ENCODE measurements at places on chromosomes 4 and X.

GRCh38 chrX:37830371-37830770 lies 17.0 kb downstream of the DYNLT3 start:
- DNase-seq, result no peak

DNA sequence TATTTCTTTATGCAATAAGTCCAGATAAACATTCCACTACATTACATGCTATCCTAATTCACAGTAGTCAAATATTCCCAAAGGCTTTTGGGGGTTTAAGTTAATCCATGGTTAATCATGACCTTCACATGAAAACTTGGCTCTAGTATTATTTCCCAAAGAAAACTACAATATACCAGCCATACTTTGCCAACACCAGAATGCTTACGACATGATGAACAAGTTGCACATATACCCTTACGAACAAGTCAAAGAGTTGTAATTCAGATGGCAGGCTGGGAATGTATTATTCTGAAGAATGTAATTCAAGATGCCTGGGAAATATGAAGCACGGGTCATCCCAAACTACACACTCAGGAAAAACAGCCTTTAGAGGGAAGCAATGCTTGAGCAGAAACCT lies 499.6 kb downstream of the PPARGC1A start:
- no peak for DNase-seq

DNA sequence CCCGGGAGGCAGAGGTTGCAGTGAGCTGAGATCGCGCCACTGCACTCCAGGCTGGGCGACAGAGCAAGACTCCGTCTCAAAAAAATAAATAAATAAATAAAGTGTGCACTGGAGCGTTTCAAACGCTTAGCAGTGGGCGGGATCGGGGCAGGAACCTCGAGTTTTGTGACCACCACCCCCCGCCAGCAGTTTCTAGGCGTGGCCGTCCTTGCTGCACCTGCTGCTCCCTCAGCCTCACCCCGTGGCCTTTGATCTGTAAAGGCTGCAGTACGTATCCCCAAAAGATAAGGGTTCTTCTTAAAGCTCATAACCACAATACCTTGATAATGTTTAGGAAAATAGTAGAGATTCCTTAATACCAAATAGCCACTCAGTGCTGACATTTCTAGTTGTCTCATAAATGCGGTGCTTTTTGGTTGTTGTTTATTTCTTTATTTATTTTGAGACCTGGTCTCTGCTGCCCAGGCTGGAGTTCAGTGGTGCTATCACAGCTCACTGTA lies 33.2 kb downstream of the PCGF3 start:
- no peak for DNase-seq

DNA sequence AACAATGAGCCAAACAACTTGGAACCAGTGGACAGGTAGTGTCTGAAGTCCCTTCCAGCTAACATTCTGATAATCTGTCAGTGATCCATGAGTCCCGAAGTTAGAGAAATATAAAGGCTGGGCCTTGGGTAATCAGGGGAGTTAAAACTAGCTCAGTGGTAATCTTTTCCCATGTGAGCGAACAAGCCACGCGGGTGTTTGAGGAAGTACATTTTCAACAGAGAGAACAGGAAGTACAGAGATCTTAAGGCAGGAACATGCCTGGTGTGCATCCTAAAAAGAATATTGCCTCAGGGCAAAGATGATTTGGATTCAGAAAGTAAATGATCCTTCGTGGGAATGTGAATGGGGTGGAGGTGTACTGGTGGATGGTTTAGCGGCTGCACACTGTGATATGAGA lies 42.9 kb downstream of the FNIP2 start:
- peak; percentile 81 for DNase-seq

DNA sequence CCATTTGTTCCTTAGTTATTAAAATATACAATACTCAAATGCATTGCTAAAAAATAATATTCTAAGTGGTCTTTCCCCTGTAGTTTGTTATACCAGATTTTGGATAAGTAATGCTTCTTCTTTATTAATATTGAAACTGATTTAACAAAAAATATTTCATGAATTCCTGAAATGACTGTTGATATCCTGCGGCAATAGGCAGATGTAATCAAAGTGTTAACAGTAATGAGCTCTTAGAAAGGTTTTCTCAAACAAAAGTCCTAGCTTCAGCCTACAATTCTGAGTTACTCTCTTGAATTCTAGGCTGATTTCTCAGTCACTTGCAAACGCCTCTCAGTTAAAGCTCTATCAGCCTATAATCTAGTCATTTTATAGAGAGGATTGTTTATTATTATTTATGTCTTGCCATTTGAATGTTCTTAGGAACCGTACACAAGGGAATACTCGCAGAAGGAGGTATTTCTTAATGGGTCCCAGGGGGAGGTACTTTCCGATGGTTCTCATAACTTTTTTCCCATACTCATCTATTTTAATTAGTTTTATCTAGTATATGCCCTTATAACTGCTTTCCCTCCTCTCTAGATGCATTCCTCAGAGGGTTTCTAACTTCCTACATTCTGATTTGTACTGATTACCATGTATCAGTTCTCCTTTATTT lies 96.8 kb downstream of the FNIP2 start:
- peak; percentile 56 for DNase-seq

GRCh38 chrX:73922856-73923455 lies 360.0 kb downstream of the CHIC1 start:
- no peak for DNase-seq

- no peak for DNase-seq
Measured at GRCh38 chr4:26032142-26032541, 118.1 kb downstream of the SMIM20 start.

GRCh38 chrX:15430584-15430983 lies 46.4 kb upstream of the VEGFD start:
- no peak for DNase-seq

DNA sequence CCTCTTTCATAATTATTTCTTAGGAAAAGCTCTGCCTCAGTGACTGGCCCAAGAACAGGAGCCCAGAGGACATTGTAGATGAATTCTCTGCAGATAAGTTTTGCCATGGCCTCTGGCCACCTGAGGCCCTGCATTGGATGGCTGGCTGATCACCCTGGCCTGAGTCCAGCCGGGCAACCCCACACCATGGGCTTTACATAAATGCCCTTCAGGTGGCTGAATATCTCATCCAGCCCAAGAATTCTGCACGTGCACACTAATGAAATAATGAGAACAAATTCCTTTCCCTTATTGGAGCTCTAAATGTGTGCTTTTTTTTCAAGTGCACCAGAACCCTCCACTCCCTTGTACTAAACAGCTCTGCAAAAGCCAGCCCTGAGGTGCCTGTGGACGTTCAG lies 65.7 kb downstream of the IRF2 start:
- no peak for DNase-seq

DNA sequence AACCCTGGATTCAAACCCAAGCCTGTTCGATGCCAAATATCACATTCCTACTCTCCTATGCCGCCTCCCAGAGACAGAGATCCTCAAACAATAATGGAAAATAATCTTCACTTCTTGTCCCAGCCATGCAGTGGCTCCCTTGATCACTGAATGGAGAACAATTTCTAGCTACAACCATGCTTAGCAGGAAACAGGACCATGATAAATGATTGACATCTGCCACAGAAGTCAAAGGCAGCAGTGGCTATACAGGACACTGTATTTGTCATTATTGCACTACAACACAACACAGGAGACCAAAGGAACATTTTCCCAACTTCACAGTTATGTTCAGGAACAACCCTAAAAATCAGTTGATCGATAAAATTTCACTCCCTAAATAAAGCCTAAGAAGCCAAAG lies 243.3 kb upstream of the SLC7A11 start:
- no peak for DNase-seq

DNA sequence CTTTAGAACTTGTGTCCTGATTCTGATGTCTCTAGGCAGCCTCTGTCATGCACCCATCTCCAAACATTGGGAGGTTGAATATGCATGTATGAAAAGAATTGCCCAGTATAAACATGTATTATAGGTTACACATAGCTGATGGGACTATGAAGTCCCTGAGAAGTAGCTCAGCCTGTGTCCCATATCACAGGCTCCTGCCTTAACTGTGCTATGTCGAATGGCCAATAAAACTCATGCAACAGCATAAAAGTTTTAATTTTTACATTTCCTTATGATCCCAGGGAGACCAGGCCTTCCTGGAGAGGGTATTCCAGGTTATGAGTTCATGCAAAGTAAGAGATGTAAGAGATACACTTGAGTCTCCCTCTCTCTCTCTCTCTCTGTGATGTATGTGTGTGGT lies 217.4 kb downstream of the SHROOM3 start:
- DNase-seq, result no peak

DNA sequence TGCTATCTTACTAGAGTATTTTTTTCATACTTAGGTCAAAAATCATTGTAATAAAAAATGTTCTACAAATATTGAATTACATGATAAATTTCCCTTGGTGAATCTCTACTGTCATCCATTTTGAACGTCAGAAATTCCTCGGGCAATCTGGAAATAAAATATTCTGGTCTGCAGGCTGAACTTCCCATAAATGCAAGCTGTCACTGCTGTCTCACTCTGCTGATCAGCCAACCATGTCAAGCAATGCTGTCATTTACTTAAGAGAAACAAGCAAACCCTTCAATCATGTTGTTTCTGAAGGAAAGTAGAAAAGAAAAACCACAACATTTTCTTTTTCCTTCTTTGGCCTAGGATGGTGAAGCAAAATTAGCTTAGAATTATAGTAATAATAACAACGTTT lies 514.2 kb upstream of the GALNT7 start:
- DNase-seq, result no peak

DNA sequence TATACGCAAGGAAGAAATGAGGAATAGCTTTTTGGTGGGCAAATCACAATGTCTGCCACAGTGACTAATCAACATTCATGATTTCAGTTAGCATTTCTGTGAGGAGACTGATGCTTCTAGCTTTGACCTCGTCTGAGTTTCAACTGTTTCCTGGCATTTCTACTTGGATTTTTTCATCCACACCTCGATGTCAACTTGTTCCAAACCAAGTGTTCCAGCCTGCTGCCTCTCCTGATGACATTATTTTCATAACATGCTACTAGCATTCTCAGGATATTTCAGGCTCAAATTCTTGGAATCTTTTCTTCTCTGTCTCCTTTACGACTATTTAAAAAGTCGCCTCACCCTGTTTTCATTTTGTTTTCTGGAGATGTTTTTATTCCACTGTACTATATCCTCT lies 90.3 kb upstream of the TEX13D start:
- DNase-seq, result no peak

DNA sequence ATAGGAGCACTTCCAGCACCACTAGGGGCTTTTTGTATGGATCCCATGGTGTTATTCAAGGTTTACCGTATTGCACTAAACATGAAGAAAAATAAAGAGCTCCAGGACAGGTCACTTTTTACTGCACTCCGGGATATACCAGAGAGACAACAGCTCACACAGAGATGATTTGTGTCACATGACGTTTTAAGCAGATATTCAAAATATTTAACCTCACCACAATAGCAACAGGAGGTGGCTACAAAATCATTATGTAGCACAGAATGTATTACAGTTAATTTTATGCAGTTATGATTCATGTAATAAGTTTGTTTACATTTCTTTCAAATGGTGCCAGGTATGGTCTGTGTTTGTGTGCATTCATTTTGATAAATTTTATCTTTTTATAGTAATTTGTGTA lies 100.6 kb downstream of the LUZP4 start:
- no peak for DNase-seq

GRCh38 chrX:8841911-8842310 lies 40.7 kb upstream of the FAM9A start:
- DNase-seq, result no peak

DNA sequence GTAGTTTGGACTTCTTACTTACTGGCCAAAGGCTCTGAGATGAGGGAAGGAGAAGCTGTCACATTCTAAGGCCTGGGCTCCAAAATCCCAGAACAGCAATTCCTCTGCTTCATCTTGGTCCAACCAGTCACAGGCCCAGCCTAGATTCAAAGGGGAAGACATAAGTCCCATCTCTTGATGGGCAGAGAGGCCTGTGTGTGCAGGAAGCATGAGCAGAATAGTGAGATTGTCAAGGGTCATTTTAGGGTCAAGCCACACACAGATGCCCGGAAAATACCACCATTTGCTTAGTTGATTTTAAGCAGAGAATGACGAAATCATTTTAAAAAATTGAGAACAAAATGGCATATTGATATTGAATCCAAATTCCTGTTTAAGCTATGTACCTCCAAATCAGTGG lies 580.9 kb upstream of the ZFP42 start:
- no peak for DNase-seq

All from NAMALWA (cell line).